ENCODE measurements at places on chromosomes 2 and 18. TPM values are rescaled to one million over a fixed set of nuclear protein-coding genes. Genes with fewer than 3 reads are reported as not detected.

GRCh38 chr18:75473316-75473715 is 45.8 kb upstream of the SMIM21 start:
- DNase-seq: no peak

GRCh38 chr18:78494204-78495085 is 485.2 kb upstream of the SALL3 start:
- DNase-seq: no peak

DNA sequence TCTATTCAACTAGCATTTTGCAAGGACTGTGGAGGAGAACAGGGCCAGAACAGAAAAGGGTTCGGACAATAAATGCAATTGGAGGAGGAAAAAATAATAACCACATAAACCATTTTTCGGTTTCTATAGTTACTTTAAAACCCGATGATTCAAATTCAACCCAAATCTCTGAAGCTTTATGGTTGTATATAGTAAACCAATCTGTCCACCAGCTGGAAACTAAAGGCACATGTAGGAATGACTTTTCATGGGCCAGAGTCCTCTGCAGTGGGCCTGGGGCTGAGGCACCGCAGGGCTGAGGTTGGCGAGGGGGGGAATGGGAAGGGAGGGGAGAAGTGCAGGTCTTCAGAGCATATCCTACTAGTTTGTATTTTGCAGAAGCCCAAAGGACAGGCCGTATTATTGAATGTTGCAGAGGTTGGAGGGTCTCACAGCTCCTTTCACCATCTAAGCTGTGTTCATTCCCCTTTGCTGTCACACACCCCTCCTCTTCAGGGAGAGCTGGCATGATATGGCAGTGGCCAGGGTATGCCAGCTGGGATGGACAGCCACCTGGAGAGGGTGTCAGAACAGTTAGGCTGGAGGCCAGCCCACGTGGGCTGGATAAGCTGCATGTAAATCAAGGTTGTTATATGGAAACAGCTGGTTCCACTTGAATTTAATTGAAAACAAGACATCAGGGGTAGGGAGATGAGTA is 267.1 kb downstream of the PRKCE start:
- no peak for DNase-seq

DNA sequence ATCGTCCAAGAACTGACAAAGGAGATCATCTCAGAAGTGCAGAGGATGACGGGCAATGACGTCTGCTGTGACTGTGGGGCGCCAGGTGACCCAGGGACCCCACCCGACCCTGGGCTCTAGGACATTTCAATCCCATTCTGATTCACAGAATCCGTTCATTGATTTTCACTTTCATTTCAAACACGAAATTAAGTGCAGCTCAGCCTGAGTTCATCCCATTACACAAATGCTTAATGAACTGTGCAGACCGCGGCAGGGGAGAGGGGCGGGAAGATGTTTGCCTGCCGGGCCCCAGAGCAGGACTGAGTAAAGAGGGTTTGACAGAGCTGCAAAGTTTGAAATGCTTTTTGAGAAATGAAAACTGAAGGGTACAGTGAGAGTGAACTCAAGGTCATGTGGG is 67.1 kb downstream of the ITGB1BP1 start:
- DNase-seq: no peak

DNA sequence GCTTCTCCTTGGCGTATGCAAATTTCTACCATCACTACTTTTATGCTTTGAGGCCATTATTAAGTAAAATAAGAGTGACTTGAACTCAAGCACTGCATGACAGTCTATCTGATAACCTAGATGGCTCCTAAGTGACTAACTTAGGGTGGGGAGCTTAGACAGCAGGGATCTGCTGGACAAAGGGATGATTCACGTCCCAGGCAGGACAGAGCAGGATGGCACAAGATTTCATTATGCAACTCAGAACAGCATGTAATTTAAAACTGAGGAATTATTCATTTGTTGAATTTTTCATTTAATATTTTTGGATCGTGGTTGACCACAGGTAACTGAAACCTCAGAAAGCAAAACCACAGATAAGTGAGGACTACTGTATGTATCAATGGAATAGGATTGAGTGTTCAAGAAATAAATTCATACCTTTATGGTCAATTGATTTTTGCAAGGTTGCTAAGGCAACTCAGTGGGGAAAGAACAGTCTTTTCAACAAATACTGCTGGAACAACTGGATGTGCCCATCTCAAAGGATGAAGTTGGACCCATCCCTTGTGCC is 115.3 kb downstream of the MBD2 start:
- DNase-seq: no peak

- DNase-seq: no peak
Observed at GRCh38 chr18:36386150-36386920, 88.8 kb downstream of the FHOD3 start.

- no peak for DNase-seq
Observed at GRCh38 chr2:123566291-123566946, 458.7 kb upstream of the CNTNAP5 start.

DNA sequence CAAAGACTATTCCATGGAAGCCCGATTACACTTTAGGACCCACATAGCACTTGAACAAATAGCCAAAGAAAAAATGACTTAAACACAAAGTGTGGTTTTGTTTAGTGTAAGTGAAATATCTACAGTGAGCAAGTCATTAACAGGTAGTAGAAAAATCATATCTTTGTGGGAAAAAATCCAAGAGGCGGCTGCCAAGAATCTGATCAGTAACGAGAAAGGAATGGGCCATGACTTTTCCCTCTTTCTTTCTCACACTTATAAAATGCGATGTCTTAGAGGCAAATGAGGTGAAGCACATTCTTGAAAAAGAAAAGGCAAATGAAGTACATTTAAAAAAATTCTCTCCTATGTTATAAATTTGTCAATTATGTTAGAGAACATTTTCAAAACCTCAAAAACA is 12.9 kb upstream of the GEMIN6 start:
- DNase-seq: no peak

DNA sequence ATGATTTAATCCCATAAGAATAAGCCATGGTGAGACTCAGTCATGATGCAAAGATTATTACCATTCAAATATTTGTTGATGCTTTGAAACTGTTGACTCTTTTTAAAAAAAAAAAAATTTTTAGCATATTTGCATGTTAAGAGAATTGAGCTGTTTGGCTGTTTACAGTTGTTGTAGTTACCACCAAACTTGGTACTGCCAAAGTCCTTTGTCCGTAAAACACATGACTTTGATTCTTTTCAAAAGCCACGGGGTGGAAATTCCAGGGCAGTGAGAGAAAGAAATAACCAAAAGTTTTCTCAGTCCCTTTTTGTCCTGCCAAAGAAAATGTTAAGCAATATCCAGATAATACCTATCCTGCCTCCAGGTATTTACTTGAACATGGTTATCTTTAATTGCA is 474.8 kb downstream of the METTL4 start:
- no peak for DNase-seq

DNA sequence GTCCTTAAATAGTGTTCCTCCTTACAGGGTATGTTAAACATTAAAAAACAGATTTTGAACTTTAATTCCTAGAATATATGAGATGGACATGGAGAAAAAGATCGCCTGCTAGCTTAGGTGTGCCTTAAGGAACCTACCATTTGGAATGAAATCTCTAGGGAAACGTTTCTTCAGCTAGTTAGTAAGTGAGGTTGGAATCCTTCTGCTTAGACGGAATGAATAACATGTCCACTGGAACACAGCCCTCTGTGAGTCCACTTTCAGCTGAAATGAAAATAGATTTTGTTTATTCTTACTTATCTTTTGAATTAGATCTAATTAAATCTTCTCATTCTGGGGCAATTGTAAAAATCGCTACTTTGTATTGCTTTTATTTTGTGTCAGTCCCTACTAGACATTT is 28.4 kb downstream of the NAB1 start:
- no peak for DNase-seq

- no peak for DNase-seq
Observed at GRCh38 chr2:168445960-168446359, 10.1 kb upstream of the CERS6 start.

GRCh38 chr18:74622072-74622471 is 24.4 kb downstream of the ZNF407 start:
- DNase-seq: no peak

GRCh38 chr2:232731470-232731869 is 34.3 kb downstream of the GIGYF2 start:
- no peak for DNase-seq

DNA sequence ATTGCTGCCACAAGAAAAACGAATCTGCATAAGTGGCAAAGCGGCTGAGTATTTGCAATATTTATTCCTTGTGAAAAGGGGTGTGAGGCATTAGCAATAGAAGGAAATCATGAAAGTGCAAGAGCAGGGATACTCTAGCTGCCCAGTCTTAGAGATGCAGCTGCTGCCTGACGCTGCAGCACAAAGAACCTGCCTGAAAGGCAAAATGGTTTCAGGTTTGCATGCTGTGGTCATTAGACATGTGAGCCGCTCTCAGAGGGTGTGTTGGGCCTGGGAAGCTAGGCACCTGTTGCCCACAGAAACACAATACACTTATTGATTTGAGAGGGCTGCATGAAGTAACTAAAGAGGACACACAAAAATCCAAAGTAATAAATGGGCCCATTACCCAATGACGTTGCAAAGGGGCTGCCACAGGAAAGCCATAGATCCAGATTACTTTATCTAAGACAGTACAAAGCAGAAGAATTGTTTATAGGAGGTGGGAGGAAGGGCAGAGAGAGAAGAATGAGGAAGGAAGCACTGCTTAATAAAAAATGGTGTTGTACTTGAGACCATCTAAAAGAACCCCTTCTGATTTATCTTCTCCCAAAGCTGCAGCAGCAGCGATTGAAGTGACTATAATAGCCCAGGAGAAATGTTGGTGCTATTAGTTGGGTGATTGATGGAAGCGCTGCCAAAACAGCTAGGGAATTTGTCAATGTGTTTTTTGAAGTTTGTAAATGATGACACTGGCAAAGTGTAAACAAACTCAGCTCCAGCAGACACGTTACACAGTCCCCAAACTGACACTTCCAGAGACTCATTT is 492.4 kb upstream of the ACVR2A start:
- no peak for DNase-seq

- no peak for DNase-seq
Observed at GRCh38 chr18:45444040-45444439, 171.2 kb upstream of the SLC14A2 start.

- no peak for DNase-seq
Observed at GRCh38 chr2:223580951-223581350, 21.2 kb downstream of the SCG2 start.

- no peak for DNase-seq
Observed at GRCh38 chr2:221914334-221914880, 342.3 kb upstream of the EPHA4 start.

GRCh38 chr2:107989445-107989844 is 3.1 kb downstream of the SLC5A7 start:
- DNase-seq: no peak

Gene CDH2
- total RNA-seq: 110 TPM

Gene DUSP2
- total RNA-seq: 2.4 TPM

Gene BOLL
- total RNA-seq: not detected

Gene ALKAL2
- total RNA-seq: 0.80 TPM

Gene RNF152
- 11.8 TPM for total RNA-seq

Gene ANKRD30B
- total RNA-seq: not detected

Gene IL1R2
- 3.9 TPM for total RNA-seq

Gene DNAH6
- 0.16 TPM for total RNA-seq
